NCI-H774 (cell line): ENCODE measurements at places on chromosomes 13 and 19.

GRCh38 chr19:58351990-58352755, 1.1 kb downstream of the A1BG start:
- no peak for DNase-seq

GRCh38 chr13:100588331-100589177, at the start of gene GGACT:
Gene GGACT, minus strand, starts transcription at chr13:100588789. Its CDS starts 56,198 bp downstream, at chr13:100532591.
- DNase-seq, result peak; percentile 76

- DNase-seq, result peak; percentile 36
These were observed 14.4 kb downstream of the TJP3 start for GRCh38 chr19:3722443-3723109.

DNA sequence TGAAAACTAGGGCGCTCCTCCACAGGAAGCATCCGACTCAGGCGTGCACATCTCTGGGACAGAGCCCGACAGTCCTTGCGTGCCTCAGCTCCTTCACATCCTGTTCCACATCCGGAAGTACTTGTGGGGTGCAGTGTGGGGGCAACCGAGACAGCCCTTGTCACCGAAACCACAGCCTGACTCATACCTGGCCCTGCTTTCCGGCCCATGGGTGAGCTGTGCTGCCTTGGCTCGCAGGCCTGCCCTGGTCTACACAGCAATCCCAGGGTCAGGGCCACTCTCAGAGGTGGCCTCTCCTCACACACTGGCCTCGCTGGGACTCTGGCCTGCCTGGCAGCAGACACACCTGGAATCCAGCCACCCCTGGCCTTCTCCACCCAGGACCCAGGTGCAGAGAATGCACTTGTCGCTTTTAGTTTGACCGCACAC, 100.4 kb downstream of the STK24 start:
- no peak for DNase-seq

- no peak for DNase-seq
These were observed 3.1 kb downstream of the TRIR start for GRCh38 chr19:12731337-12731736.
